HFFc6 (cell line): ENCODE measurements at places on chromosomes 1 and 21.

- no peaks in the 10 kb centered on the region for H3K36me3 ChIP-seq
- H3K4me3 ChIP-seq = no peak overlapping the region
- H3K27me3 ChIP-seq = peaks cover 33% of the 10 kb centered on the region
- no peak overlapping the region for H3K27ac ChIP-seq
Measured at GRCh38 chr1:203082571-203083462, 3.0 kb downstream of the MYOG start.

DNA sequence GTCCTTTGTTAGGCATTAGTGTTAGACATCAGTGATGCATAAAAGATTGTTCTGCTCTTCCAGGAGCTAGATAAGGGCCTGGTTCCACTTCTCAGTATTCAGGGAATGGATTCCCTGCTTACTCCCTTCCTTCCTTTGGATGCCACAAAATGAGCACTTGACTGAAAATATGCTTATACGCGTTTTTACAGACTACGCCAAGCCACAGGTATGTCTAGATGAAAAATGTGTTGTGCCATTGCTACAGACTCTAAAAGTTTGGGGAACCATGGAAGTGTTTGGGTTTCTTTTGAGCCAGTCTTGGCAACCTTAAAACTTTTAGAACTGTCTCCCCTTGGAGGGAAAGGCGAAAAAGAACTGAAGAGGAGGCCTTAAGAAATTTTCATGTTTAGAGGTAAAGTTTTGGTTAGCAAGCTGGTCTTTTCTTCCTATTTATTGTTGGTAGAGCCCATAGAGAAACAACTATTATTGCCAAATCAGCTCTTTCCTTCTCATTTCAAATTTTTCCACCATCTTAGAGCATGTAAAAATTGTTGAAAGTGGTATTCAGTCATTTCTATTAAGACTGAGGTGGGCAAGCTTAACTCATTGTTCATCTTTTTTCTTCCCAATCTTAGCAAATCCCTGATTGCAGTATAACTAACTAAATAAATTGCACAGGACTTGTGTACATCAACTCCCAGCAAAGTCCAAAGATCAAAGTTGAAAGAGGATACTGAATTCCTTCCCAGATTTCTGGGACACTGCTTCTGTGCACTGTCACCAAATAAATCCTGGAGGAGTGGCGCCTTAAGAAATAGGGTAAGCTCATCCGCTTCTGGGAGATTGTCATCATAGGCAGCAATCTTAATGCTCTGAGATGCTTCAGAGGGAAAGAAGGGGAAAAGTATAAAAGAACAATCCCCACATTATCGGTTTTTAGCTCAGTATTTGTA, 18.9 kb downstream of the FGGY start:
- H3K27me3 ChIP-seq = no peaks in the 10 kb centered on the region; the same call in 1 of the 2 replicates
- H3K4me3 ChIP-seq = no peak overlapping the region; the same call in 1 of the 2 replicates
- peaks cover 41% of the 10 kb centered on the region for H3K4me1 ChIP-seq
- DNase-seq = no peak
- H3K27ac ChIP-seq = peak overlapping the region; percentile 59; the same call in 1 of the 2 replicates

- no peak overlapping the region for H3K4me3 ChIP-seq
- H3K36me3 ChIP-seq = peaks cover 38% of the 10 kb centered on the region
- H3K27me3 ChIP-seq = no peaks in the 10 kb centered on the region
- DNase-seq = no peak
- peaks cover 13% of the 10 kb centered on the region for H3K4me1 ChIP-seq
Measured at GRCh38 chr1:21696931-21697330, 27.8 kb upstream of the RAP1GAP start.

DNA sequence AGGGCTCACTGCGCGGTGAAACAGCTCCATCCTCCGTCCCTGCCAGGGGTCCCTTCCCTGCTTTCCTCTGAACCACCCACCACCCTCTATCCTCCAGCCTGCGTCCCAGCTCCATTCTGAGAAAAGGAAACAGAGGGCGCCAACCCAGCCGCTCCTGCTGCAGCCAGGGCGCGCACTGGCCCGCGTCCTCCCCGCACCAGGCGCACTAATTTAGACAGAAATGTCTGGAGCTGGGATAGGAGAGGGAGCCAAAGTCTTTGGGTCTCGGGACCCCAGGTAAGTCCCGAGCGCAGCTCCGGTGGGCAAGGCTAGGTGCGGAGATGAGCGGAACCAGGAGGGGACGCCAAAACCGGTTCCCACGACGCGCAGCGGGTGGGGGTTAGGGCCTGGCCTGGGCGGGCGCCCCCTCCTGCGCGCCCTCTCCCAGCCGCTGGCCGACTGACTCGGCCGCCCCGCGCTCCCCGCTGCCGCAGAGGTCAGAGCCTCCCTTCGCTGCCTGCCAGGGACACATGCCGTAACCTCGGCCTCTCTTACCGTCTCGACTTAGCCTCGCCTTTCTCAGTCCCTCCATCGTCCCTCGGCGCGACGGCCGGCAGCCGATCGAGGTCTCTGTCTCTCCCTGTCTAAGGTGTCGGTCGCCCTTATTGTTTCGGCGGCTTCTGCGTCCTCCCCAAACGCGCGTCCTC, 2.0 kb downstream of the CAMK2N1 start:
- peaks cover 43% of the 10 kb centered on the region for H3K4me1 ChIP-seq
- H3K27me3 ChIP-seq = peaks cover 7% of the 10 kb centered on the region
- H3K36me3 ChIP-seq = peaks cover 13% of the 10 kb centered on the region
- peak overlapping the region; percentile 74 for H3K27ac ChIP-seq
- DNase-seq = no peak

DNA sequence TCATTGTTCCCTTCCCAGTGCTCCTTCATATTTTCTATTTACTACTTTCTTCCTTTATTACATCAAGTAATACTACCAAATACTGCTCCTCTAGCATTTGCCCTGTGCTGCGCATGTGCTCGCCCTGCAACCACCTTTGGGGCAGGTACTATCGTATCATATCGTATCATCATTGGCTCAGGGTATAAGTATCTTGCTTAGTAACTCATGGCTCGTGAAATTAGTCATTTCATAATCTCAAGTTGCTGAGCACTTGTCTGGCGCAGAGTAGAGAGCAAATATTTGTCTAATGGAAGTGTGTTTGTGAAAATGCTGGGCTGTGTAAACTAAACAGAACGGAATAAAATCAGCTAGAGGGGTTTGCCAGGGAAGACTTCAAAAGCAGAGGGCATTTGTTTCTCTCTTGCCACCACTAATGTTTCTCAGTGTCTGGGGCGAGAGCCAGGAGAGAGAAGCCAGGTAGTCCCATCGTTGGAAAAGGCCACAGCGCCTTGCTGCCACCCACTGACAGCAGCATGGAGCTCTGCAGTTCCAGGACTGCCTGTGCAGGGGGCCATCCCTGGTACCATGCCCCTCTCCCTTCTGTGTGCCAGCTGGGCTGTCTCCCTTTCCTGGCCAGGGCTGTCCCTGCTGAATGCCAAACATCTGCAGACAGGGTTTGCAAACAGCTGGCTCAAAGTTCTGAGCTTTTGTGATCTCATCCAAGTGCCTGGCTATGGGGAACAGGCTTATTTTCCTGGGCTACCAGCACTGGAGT, 20.0 kb upstream of the CPT2 start:
- peaks cover 50% of the 10 kb centered on the region for H3K4me1 ChIP-seq
- no peaks in the 10 kb centered on the region for H3K36me3 ChIP-seq
- H3K4me3 ChIP-seq = no peak overlapping the region
- no peak for DNase-seq

GRCh38 chr1:226985839-226986463, 45.9 kb downstream of the COQ8A start:
- H3K27me3 ChIP-seq = peaks cover 5% of the 10 kb centered on the region; the same call in 1 of the 2 replicates
- H3K4me3 ChIP-seq = no peak overlapping the region
- H3K36me3 ChIP-seq = peaks cover 26% of the 10 kb centered on the region
- DNase-seq = no peak
- no peaks in the 10 kb centered on the region for H3K4me1 ChIP-seq

DNA sequence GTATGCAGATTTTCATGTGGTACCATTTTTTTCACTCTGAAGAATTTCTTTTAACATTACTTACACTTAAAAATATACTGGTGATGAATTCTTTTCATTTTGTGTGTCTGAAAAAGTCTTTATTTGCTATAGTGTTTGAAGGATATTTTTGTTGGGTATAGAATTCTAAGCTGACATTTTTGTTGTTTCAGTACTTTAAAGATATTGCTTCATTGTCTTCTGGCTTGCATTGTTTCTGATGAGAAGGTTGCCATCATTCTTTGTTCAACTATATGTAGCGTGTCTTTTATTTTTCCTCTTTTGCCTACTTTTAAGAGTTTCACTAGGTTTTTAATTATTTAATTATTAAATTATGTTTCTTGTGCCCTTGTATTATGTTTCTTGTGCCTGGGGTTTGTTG, 8.0 kb downstream of the HS2ST1 start:
- H3K36me3 ChIP-seq = peaks cover 39% of the 10 kb centered on the region
- H3K4me3 ChIP-seq = no peak overlapping the region
- H3K27ac ChIP-seq = no peak overlapping the region

DNA sequence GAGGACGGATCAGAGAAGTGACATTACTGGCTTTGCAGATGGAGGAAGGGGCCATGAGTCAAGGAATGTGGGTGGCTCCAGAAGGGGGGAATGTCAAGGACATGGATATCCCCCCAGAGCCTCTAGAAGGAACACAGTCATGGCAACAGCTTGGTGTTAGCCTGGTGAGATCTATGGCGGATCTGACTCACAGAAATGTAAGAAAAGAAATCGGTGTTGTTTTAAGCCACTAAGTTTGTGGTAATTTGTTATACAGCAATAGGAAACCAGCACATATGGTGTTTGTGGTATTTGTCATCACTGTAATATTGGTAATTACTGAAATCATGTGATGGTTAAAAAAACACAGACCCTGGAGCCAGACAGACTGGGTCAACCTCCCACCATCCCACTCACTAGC, 236.2 kb downstream of the SETD4 start:
- no peak for DNase-seq
- H3K27me3 ChIP-seq = no peaks in the 10 kb centered on the region
- H3K36me3 ChIP-seq = no peaks in the 10 kb centered on the region
- H3K4me1 ChIP-seq = peaks cover 14% of the 10 kb centered on the region; the same call in 1 of the 2 replicates
- no peak overlapping the region for H3K4me3 ChIP-seq

GRCh38 chr1:244192325-244192724, 141.2 kb downstream of the ZBTB18 start:
- H3K27me3 ChIP-seq = peaks cover 13% of the 10 kb centered on the region
- DNase-seq = no peak
- H3K36me3 ChIP-seq = peaks cover 12% of the 10 kb centered on the region
- peaks cover 6% of the 10 kb centered on the region; the same call in 1 of the 2 replicates for H3K4me1 ChIP-seq
- H3K4me3 ChIP-seq = no peak overlapping the region
- no peak overlapping the region for H3K27ac ChIP-seq

DNA sequence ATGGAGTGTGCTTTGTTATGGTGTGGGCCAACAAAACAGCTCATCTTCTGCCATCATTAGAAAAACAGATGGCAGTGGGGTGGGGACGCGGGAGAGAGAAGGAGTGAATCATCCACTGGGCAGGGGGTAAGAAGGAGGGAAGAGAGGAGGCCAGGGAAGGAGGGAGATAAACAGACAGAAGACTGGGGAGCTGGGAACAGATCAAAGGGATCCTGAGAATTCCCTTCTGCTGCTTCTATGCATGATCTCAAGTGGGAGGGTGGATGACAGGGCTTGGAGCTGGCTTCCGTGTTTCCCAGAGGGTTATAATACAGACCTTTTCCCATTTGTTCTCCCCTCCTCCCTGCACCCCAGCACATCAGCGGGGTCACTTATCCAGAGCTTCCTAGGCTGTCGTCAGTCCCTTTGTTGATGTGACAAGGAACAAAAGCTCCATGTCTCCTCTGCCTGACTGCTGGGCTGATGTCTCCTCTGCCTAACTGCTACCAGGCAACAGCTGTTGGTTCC, 338.6 kb downstream of the PAPPA2 start:
- no peaks in the 10 kb centered on the region for H3K4me1 ChIP-seq
- no peak overlapping the region for H3K4me3 ChIP-seq
- no peak overlapping the region for H3K27ac ChIP-seq

- no peak overlapping the region for H3K4me3 ChIP-seq
- no peaks in the 10 kb centered on the region for H3K4me1 ChIP-seq
- no peak overlapping the region for H3K27ac ChIP-seq
- H3K36me3 ChIP-seq = 0 out of 2 replicates have a peak, but pooled peaks cover 3% of the 10 kb centered on the region
Measured at GRCh38 chr21:42302076-42302650, 13.0 kb downstream of the TFF3 start.

DNA sequence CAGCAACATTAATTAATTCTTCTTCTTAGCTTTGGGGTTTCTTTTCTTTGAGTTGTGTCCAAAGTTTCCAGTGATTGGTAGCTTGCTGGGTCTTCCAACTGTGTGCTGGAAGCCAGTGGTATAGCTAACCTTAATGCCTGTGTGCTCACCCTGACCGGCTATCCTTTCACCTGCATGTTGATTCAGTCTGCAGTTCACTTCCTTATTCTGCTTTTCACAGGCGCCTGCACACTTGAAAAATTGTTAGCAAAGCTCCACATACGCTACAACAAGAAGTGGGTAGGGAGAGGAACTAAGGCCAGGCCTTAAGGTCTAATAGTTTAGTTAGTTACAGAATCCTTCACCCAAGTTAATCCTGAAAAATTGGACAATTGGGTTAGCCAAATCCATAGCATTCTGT, 35.7 kb downstream of the NCF2 start:
- H3K36me3 ChIP-seq = peaks cover 40% of the 10 kb centered on the region
- H3K4me3 ChIP-seq = no peak overlapping the region
- H3K27me3 ChIP-seq = peaks cover 1% of the 10 kb centered on the region; the same call in 1 of the 2 replicates

DNA sequence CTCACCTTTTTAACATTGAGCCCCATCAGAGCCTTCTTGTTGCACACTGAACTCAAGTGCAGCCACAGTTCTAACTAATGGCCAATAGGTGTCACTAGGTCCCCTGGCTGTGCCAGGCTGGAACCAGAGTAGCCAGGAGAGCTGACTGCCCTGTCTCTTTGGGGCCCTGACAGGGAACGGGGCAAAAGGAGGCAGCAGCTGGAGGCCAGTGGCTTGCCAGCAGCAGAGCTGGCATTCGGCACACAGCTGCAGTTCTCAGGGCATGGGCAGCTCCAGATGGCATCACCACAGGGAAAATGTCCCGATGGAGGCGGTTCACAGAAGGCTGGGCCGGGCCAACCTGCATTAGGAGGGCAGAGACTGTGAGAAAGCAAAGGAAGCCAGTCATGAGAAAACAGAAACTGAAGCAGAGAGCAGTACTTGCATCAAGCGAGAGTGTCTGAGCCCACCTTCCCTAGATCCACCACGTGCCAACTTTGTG, 188.6 kb downstream of the FCRL5 start:
- H3K4me1 ChIP-seq = peaks cover 11% of the 10 kb centered on the region
- no peaks in the 10 kb centered on the region for H3K36me3 ChIP-seq
- H3K4me3 ChIP-seq = no peak overlapping the region
- peaks cover 5% of the 10 kb centered on the region for H3K27me3 ChIP-seq
- H3K27ac ChIP-seq = no peak overlapping the region
- peak; percentile 47 for DNase-seq

GRCh38 chr1:7902478-7903085, 38.1 kb downstream of the TNFRSF9 start:
- no peaks in the 10 kb centered on the region for H3K36me3 ChIP-seq
- H3K4me3 ChIP-seq = no peak overlapping the region
- DNase-seq = peak; percentile 50
- H3K4me1 ChIP-seq = peaks cover 6% of the 10 kb centered on the region
- H3K27ac ChIP-seq = no peak overlapping the region

DNA sequence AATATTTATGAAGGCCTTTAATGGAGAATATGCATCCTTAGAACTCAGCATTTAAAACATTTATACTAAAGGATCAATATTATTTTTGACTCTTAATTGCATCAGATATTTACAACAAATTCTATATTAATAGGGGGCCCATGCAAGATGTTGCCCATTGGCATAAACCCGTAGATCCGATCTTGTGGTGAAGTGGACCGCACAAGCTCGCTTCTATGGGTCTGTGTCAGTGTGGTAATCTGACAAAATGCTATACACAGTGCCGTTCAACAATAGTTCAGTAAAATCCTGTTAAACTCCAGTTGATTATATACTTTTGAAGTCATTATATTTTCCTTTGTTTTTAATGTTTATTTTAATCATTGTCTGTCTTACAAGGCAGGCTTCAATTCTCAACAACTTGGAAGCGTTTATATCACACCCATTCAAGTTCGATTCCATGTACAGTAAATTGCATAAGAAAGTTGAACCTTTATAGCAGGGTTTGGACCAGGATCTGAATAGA, 809.2 kb downstream of the USP25 start:
- no peak overlapping the region for H3K27ac ChIP-seq
- no peaks in the 10 kb centered on the region for H3K27me3 ChIP-seq
- H3K4me3 ChIP-seq = no peak overlapping the region
- no peak for DNase-seq
- peaks cover 3% of the 10 kb centered on the region for H3K36me3 ChIP-seq
